Fibroblast of skin of abdomen (primary cell): ENCODE measurements at places on chromosomes 16 and 17.
A peak's percentile ranks its signal among the peaks of the same experiment; 100 is the strongest.

DNA sequence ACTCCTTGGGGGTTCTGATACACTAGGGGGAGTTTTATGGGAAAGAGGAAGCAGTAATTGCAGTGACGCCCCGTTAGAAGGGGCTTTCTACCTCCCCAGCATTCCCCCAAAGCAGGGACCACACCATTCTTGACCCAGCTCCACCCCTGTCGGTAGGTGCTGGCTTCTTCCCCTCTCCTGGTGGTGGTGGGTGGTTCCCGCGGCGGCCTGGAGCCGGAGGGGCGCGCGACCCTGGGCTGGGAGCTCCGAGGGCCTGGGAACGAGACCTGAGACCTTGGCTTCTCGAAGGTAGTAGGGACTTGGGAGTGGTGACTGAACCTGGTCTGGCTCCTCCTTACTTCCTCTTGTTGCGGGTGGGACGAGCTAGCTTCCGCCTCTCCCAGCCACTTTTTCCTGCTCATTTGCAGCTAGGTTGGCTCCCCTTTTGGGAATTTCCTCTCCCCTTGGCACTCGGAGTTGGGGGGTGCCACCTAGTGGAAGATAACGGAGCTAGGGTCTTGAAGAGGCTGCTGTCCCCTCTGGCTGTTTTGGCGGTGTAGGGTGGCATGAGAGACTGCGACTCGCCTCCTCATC, 438 bp downstream of the GRN start:
- peak; percentile 52 for DNase-seq

- DNase-seq, result no peak
These were observed 19.5 kb upstream of the CDC6 start for GRCh38 chr17:40268141-40268712.

DNA sequence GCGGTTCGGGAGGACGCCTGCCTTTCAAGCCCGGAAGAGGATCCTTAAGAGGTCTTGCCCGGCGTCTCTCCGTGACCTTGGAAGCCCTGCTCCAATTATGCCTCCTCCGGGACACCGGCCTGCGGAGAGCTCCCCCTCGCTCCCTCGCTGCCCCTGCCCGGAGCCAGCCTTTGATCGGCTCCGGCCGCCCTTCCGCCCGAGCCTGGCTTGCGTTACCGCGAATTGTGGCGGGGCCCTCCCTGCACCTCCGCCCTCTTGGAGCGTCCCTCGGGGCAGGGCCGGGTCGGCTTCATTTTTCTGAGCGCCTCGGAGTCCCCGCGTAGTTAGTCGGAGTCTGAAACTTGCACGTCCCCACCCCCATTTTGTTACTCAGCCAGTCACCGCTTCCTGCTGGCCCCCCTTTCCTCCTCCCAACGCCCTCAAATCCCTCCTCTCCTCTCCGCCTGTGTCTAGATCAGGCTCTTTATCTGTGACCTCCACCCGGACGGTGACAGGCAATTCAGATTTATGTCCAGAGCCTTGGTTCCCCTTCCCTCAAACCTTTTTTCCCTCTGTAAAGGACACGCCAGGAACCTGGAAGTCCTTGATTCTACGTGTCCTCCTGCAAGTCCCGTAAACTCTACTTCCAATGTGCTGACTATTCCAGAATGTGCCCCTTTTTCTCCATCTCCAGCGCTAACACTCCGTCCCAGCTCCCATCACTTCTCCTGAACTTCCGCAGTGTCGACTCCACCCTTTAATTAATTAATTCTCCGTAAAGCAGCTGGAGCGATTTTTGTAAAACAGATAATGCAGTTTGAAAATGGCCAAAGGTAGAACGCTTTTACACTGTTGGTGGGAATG, 569 bp upstream of the RABEP2 start:
- DNase-seq, result peak; percentile 82

GRCh38 chr16:6728381-6728780, 604.3 kb upstream of the RBFOX1 start:
- DNase-seq, result no peak

DNA sequence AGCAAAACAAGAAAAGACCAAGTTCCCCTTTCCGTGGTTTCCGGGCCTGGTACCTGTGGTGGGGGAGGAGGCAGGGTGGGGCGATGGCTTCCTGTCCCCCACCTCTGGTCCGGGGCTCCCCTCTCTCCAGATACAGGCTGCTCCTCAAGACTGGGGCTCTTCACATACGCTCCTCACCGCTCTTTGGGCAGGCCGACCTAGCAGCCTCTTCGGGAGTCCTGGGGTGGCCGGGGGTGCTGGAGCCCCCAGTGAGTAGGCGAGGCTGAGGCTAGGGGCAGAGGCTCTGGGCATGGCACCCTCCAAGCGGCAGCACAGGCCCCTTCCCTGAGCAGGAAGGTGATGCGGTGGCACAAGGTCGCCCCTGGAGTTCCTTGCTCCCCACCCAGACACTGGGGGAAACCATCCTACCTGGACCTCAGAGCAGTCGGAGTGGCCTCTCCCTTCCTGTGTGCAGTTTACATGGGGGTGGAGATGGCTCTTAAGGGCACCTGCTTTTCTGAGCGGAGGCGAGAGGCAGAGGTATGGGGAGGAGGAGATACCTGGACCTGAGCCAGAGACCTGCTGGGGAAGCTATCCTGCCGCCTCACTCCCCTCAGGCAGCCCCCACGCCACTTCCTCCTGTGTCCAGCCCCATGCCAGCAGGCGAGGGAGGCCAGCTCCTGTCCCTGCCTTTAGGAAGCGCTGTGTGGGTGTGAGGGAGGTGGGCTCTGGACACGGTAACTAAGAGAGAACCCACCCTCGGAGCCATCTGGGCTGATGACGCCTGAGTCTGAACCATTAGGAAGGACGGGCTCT, 891 bp downstream of the CORO1A start:
- DNase-seq, result no peak

DNA sequence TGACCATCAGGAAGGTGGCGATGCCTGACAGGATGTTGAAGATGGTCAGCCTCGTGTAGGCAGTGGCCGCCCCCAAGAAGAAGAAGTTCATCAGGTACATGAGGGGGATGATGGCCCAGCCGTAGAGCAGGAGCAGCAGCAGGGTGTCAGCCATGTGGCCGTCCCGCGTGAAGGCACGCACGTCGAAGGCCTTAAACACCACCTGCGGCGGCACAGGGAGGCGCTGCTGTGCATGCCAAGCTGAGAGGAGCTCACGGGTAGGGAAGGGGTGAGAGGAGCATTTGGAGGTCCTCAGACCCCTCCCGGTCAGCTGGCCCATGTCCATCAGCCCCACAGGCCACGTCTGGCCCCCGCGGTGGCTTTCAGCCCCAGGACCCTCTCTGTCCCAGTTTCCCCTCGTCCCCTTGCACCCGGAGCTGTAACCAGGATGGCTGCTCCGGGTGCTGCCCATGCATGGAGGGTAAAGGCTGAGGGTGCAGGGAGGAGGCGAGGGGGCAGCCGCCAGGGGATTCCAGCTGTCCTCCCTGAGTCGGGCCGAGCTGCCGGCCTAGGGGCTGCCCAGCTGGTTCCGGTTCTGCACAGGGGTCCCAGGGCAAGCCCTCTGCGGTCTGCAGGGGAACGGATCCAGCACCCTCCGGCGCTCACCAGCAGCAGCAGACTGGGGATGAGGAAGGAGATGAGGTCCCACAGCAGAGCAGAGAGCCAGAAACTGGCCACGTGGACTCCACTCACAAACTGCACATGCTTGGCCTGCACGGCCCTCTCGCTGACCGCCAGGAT, 17.1 kb upstream of the RNPS1 start:
- no peak for DNase-seq

DNA sequence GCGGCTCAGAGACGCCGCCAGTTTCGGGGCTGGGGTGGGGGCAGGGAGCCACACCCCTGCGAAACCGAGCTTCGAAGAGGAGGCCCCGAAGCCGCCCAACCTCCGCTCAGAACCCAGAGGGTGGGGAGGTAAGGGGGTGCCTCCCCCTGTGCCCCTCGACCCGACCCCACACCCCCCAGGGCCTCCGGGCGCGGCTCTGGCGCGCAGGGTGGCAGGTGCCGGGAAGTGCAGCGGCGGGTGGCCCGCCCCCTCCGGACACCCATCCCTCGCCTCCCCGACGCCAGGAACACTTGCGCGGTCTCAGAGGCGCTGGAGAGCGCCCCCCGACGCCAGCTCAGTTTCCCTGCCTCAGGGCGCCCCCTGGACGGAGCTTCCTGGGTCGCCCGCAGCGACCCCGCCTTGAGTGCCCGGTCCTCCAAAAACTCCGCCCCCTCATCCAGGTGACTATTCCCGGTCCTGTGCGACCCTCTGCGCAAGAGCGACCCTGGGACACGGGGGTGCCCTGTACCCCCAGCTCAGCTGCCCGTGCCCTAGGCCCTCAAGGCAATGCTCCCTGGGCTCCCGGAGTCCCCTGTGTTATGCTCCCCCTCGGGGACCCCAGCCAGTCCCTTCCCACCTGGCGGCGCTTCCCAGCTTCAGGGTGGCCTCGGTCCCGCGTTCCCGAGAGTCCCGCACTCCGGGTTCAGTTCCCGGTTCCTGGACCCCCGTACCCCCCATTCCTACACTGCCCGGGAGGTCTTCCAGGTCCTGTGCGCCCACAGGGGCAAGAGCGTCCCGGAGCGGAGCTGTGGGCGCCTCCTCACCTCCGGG, 562 bp downstream of the PPL start:
- DNase-seq, result no peak

- DNase-seq, result no peak
These were observed 9.9 kb downstream of the C17orf100 start for GRCh38 chr17:6661464-6661848.

DNA sequence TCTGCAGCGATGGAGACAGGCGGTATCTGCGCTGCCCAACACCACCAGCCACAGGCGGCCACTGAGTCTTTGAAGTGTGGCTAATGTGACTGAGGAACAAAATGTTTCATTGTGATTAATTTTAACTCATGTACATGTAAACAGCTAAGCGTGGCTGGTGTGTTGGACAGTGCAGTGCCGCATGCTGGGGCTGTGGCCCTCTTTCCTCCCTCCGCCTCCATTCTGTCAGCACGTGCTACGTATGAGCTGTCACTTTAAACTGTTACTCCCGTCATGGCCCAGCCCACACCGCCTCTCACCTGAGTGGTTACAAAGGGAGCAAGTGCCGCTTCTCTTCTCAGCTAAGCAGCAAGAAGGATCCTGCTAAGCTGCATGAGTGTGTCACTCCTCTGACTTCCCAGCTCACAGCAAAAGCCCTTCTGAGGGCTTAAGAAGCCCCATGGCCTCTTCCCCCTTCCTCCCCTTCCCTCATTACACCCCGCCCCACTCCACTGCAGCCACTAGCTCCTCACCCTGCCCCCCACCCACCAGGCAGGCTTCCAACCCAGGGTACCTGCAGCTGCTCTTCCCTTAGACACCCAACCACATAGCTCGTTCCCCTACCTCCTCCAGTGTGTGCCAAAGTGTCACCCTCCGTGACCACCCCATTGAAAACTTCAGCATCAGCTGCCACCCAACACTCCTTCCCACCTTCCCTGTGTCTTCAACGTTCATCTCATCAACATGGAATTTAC, 15.0 kb downstream of the HASPIN start:
- DNase-seq, result no peak

DNA sequence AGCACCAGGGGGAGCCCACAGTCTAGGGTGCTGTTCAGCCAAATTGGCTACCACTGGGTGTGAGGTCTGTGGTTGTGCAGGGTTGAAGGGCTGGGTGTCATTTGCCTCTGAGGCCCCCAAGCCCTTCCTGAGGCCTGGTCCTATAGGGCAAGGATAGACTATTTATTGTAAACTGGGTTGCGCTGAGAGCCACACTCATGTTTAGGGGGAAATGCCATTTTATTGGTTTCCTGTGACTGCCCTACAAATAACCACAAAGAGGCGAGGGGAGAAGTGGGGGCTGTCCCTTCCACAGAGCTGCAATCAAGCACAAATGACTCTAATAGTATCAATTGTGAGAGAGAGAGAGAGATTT, 3.6 kb upstream of the ZCCHC14 start:
- DNase-seq, result no peak

DNA sequence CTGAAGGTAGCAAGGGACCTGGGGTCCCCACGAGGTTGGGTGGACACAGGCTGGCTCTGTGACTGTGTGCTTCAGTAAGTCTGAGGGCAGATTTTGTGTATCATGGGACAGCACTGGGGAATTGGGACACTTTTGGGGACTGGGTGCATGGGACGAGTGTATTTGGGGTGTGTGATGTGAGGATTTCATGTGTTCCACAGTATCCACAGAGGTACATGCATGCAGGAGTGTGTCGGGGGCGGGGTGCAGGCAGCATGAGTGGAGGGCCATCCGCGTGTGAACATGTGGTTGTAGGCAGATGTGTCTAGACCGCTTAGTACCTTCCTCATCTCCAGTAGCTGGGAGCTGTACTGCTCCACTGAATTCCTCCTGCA, 1.1 kb upstream of the DLX3 start:
- no peak for DNase-seq

- DNase-seq, result no peak
These were observed 43.2 kb upstream of the DNAJA2 start for GRCh38 chr16:47016700-47017133.

DNA sequence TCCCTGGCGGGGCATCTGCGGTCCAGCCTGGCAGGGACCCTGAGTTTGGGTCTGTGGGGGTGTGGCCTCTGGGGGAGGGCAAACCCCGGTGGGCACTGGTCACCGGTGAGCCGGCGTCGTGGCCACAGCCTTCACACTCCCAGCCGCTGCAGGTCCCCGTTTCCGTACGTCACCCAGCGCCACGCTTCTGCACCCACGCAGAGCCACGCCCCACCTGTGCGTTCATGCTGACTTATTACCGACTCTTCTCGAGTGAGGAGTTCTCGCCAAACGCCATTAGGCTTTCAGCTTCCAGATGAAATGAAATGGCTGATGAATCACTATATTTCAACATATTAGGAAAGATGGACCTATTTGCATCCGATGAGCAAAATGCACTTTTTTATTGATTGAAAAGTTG, 8.8 kb upstream of the SSTR5 start:
- DNase-seq, result no peak

- no peak for DNase-seq
These were observed 3.5 kb upstream of the C17orf113 start for GRCh38 chr17:42053731-42054500.

DNA sequence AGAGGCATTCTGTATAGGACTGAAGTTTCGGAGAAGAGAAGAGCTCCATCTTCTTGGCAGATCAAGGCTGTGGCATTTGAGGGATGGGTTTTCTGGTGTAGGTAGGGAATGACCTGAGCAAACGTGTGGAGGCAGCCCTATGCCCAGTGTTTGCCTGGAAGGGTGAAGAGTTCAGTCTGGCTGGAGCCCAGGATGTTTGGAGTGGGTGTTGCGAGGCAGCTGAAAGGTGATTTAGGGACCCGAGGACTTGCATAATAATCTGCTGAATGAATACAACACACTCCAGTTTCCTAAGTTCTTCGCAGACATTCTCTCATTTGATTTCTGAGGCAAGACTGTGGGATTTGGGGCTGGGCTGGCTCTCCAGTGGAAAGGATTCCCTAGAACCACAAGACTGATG, 186.2 kb downstream of the CYLD start:
- DNase-seq, result no peak

DNA sequence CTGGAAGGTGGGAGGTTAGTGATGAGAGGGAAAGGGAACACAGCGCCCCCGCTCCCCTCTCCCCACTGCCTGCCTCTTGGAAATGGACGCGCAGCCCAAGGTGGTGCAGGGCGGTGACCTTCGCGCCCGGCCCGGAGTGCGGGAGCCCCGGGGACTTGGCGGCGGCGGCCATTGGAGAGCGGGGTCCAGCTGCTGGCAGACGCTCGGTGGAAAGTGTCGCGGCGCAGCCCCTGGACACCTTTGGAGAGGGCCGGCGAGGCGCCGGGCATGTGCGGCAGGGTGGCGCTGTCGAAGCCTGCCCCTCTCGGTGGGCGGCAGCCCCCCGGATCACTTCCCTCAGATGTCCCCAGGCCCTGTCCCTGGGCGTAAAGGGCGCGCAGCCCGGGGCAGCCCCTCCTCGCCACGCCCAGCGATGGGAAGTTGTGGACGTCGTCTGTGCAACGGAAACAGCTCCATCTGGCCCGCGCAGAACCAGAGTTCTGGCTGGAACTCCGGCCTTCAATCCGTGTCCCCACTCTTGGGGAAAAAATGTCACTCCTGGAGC, 16.7 kb downstream of the SALL1 start:
- no peak for DNase-seq
